G401 (cell line): ENCODE measurements at places on chromosomes 1 and 21. TPM values are rescaled to one million over a fixed set of nuclear protein-coding genes. Genes with fewer than 3 reads are reported as not detected.

GRCh38 chr1:29264773-29265389 is 28.6 kb downstream of the PTPRU start:
- no peak for DNase-seq

DNA sequence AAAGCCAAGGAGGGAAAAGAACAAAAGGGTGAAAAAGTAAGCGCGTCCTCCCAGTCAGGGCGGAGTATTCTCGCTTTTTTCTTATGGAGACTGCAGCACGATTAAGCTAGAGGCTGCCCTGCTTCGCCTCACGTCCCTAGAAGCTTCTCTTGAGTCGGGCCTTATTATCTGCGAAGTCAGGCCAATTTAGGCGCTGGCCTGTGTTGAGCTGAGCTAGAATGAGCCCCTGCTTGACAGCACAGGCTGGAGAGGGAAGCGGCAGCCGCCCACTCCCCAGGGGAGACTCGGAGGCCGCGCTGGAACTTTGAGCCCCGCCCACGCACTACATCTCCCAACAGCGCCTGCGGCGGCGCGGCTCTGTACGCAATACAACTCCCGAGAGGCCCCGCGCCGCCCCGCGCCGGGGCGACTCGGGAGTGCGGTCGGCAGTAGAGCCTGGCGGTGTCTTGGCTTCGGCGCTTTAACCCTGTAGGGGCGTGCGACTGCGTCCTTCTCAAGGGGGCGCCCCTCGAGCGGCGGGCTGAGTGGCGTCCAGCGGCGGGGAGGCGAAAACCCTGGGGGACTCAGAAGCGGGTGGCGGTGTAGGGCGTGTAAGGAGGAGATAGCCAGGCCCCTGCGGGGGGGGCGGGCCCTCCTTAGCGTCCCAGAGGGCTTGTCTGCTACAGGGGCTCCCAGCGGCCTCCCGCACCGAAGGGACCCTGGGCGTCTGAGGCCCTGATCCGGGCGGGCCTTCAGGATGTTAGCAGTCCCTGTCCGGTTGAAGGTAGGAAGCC is 888 bp downstream of the ZNF436 start:
- DNase-seq: peak; percentile 88

DNA sequence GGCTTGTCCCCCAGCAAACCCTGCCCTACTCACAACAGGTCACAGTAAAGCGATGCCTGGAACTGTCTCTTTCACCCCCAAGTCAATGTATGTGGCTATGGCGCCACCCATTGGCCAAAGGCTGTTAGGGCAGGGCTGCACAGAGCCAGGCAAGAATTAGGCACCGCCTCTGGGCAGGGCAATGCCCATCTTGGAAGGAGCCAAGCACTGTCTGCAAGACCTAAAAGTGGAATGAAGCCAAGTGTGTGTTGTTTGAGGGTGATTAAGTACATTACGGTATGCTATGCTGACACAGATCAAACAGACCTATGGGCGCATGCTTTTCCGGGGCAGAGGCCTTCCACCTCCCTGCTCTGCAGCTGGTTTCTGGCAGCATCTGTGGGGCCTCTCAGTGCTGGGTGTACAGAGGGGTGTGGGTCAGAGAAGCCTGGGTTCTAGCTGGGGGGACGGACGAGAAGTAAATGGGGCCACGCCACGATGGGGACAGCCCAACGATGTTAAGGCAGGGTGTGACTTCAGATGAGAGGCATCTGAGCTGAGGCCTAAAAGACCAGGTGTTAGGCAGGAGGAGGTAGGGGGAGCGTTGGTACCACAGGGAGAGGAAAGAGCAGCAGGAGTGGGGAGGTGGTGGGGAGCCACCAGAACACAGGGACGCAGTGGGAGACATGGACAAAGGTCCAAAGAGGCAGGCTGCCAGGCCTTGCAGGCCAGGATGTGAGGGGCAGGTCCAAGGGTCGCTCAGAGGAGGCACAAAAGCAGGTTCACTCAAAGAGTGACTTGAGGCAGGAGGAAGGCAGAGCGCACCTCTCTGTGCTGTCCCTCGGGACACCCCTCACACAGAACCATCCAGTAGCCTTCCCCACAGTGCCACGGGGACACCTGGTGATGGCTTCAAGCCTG is 49.8 kb downstream of the ACOT7 start:
- DNase-seq: peak; percentile 75

- DNase-seq: peak; percentile 44
Observed at GRCh38 chr1:27402349-27402754, 9.9 kb downstream of the GPR3 start.

S100A7A gene
- not detected in 2 replicates for total RNA-seq

KCNE2 gene
- not detected in 2 replicates for total RNA-seq

DNA sequence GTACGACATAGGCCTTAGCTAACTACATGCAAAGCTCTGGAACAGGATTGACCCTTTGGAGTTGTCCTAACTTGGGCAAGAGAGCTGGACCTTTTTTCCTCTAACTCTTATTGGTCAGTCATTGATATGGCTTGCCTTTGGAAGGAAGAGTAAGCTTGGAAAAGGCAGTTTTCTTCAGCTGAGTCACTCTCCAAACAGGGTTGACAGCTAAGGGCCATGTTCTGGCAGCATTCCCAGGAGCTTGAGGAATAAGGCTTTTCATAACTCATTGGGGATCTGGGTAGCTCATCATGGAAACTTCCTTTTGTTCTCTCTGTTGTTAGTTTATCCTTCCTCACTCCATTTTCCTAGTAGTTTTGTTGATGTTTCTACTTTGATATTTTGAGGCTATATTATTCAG is 14.5 kb upstream of the ERRFI1 start:
- no peak for DNase-seq

SMIM1 gene
- 20.1 and 26.6 TPM in 2 replicates for total RNA-seq

LCA5L gene
- total RNA-seq: 0.18 and 5.0 TPM in 2 replicates

DNA sequence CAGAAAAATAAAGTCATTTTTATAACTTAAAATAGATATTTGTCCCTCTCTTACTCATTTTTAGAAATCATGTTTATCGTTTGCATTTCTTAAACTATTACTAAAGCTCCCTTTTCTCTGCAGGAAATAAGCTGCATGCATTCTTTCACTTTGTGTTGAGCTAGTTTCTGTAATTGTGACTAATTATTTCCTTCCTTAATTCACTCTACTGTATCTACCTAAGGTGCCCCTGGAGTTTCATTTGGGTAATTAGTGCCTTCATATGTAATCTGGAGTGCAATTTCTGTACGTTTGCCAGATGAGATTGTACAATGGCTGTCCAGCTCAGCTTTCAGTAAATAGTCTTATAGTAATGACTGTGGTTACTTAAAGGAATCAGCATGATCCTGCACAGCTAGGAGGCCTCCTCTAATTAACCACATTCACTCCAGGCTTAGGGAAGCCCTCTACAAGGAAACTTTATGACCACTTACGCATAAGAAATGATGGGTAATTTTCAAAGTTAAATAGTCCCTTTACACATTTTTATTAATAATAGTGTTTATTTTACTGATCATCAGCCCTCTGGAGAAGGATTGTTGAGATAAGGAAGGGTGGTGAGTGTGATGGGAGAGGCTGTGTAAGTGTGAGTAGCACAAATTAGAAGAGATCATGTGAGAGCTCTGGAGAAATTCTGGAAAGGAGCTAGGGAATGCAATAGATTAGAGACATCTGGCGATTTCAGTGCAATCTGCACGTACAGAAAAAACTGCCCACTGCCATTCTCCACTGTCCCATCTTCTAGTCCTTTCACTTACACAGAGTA is 86.8 kb downstream of the LRRC8C start:
- DNase-seq: peak; percentile 8

- no peak for DNase-seq
Observed at GRCh38 chr1:112713466-112714312, 1.4 kb downstream of the PPM1J start.

- DNase-seq: no peak
Observed at GRCh38 chr1:244391761-244392160, 59.9 kb downstream of the ADSS2 start.

NBPF20 gene
- 0.18 and 1.7 TPM in 2 replicates for total RNA-seq

DNA sequence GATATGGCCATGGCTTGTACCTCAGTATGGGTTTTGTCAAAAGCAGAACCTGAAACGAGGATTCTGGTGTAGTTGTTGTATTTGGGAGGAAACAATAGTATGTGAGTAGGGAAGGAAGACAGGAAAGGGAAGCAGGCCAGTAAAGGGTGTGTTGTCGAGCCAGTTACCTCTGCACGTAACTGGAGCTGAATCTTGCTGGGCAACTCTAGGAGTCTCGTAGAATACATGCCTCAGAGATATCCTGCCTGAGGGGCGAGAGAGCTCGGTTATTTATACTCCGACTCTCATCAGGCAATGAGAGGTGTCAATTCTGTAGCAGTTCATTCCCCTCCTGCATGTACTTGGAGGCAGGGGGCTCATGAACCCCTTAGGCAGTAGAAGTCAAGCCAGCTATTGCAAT is 45.9 kb upstream of the KIF26B start:
- DNase-seq: no peak

DNA sequence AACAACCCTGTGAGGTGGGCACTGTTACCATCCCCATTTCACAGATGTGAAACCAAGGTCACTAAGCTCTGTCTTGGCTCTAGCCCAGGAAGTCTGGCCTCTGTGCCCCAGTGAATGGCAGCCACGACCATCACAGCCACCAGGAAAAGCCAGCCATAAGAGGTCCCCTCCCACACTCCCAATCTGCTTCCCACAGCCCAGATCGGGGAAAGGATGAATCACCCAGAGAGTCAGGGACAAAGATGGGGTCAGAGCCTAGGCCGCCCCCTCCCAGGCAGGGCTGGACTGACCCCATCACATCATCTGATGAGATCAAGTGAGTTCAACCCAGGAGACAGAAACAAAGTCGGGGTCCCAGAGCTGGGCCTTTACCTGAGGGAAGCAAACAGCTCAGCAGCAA is 22.9 kb upstream of the COL16A1 start:
- no peak for DNase-seq

RUNX3 gene
- 0.17 TPM in 1 of 2 replicates, not detected in the other for total RNA-seq

DNA sequence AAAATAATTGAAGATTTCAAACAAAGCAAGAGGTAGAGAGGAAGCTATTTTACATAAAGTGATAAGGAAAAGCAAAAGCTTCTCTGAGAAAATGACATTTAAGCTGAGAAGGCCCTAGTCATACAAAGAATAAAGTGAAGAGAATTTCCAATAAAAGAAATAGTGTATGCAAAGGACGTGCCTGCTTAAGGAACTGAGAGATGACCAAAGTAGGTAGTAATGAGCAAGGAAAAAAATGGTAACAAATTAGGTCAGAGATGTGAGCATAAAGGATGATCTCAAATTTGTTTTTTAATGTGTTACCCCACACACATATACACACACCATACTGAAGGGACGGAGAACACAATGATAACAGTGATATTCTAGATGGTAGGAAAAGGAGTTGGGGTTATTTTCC is 46.4 kb downstream of the NRIP1 start:
- DNase-seq: no peak

- DNase-seq: no peak
Observed at GRCh38 chr1:53274541-53275185, 36.3 kb upstream of the MAGOH start.

ARHGEF10L gene
- 16.4 and 19.6 TPM in 2 replicates for total RNA-seq
